Activated CD4-positive, CD25-positive, alpha-beta regulatory T cell treated with anti-CD3 and anti-CD28 coated beads, Interleukin-2, amount 50 U/mL, for 72 hours (primary cell): ENCODE measurements at places on chromosomes 3 and 15.

DNA sequence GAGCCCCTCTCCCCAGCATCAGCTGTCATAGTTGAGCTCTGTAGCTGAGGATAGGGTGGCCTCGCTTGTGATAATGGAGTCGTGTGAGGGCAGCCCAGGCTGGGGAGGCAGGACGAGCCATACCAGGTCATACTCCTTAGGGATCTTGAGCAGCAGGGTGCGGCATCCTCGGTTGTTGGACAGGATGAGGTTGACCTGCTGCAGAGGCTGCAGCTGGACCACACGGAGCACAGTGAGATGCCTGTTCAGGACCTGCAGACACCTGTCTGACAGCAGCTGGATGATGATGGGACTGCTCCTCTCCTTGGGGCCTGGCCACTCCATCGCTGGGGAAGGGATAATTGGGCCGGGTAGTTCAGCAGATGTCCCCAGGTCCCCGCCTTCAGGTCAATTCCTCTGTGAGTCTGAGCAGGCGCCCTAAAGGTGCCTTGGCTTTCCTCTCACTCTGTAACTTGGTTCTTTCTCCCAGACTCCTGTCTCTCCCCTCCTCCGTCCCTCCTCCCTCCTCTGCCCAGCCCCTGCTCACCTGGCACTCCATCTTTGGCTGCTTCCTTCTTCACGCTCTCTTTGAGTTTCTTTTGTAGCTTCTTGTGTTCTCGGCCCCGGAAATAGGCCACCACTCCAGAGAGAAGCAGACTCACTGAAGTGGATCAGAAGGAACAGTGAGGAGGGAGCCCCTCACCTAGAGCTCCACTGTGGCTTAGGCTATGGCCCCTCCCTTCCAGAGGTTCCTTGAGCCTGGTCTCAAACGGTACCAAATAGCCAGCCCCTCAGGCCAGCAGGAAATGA lies 7.8 kb downstream of the DUOX2 start:
- no peak for DNase-seq

GRCh38 chr3:115146032-115146417 lies 1.1 kb downstream of the ZBTB20 start:
- DNase-seq: no peak

GRCh38 chr3:44337248-44337785 lies 1.2 kb upstream of the TCAIM start:
- no peak for DNase-seq

GRCh38 chr3:175118382-175118941 lies 259.3 kb downstream of the NAALADL2 start:
- no peak for DNase-seq

DNA sequence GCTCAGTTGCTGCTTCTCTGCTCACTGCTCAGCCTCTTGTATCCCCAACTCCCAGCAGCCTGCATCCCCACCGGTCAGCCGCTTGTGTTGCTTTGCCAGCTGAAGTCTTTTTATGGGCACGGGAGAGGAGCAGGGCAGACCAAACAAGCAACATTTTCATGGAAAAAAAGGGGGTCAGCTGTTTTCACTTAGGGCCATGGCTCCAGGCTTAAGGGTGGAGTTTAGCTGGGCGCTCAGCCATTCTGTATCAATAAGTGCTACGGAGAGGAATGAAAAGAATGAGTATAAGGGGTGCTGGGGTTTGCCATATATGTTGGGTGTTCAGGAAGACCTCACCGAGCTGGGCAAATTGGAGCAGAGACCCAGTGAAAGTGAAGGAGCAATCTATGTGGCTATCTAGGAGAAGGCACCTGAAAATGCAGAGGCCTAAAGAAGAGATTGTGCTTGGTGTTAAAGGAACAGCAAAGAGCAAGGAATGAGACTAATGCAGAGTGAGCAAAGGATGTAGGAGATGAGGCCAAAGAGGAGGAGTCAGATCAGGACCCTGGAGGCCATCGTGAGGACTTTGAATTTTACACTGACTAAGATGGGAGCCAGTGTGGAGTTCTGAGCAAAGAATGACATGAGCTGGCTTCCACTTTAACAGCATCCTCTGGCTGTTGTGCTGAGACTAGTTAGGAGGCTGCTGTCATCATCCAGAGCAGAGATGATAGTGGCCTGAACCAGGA lies 16.6 kb upstream of the IREB2 start:
- DNase-seq: no peak

DNA sequence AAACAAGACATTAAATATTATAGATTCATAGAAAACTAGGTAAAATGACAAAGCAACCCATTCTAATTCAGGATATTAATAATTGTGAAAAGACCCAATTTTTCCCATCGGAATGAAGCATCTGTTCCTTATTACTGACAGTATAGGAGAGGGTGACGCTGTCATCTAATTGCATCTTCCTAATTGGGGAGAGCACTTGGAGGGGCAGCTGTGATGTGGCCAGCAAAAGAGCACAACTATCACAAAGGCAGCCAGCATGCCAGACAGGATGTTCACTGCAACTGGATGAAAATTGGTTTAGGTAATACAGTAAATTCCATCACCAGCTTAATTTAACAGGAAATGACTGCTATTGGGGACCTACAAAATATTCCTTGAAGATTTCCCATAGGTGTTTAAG lies 21.9 kb upstream of the MINAR1 start:
- DNase-seq: no peak

DNA sequence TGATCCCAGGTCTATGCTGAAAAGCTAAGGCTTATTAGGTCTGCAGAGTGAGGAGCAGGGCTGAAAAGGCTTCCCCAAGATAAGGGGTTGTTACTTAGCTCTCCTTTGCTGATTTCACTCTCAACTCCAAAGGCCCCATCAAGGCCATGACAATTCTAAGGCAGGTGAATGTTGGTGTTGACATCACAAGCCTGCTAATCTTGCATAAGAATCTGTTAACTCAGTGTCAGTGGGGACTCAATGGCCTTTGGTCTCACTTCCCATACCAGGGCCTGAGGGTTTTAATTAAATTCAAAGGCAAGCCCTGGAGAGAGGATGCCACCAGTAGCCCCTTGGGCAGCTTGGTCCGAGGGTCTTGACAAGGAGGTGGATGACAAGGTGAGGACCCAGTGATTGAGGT lies 9.4 kb upstream of the ALAS1 start:
- no peak for DNase-seq

DNA sequence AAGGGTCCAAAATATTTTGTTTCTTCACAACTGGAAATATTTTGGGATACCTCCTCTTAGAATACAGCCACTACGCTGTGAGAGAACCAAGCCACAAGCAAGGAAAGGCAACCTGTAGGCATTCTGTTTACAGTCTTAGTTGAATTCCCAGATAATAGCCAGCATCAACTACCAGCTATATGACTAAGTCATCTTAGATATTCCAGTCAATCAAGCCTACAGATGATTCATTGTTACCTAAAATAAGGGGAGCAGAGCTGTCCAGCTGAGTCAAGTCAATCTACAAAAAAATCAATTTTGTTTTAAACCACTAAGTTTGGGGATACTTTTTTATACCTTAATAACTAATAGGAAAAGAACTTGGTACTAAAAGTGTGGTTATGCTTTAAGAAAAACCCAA lies 526.4 kb upstream of the DPPA4 start:
- no peak for DNase-seq

DNA sequence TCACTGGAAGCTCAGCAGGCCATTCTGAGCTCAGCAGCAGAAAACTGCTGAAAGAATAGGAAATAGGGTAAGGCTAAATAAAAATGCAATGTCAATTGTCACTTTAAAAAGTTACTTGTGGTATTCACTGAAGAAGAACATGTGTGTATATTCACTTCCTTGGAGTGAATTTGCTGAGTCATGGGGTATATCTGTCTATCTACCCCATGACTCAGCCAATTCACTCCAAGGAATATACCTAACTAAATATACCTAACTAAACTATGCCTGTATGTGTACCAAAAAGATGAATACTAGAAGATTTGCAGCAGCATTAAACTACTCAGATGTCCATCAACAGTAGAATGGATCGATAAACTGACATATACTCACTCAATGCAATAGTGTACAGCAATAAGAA lies 69.5 kb upstream of the KCNAB1 start:
- no peak for DNase-seq

- DNase-seq: no peak
Measured at GRCh38 chr15:99128411-99128810, 23.5 kb downstream of the SYNM start.
